ENCODE measurements at places on chromosomes 1 and 21.

DNA sequence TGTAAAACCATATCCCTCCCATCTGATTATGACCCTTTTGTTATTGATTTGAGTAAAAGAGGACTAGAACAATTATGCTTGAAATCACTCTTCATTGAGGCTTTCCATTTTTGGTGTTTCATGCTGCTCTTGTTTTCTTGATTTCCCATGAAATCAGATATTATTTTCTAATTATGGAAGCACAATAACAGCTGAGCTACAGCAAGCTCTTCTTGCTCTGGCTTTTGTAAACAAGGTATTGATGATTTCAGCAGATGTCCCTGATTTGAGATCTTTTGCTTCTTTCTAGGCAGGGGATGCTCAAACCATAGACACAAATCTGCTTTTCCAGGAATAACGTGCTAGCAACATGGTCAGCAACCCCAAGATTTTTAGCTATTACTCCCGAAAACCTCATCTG, 607.8 kb downstream of the NCAM2 start:
- DNase-seq = no peak

DNA sequence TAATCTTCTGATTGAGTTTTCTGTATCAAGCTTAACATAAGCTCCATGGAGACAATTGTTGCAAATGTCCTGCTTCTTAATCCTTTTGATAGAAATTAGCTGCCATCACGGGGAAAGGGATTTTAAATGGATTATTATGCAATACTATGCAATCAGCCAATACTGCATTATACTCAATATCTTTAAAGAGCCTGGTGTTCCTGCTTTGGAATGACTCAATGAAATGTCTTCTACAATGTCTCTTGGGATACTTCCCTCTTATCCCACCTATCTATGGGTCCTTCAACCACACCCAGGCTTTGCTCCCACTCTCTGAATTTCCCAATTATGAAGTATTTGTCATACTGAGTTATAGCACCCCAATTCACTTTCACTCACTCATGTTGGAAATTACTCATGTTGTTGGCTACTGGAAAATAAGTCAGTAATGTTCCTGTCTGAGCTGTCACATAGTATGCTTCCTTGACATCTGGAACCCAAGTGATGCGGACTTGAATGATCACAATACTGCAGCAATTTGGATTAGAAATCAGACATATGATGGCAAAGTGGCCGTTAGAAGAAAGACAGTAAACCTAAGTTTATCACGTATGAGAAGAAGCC, 85.0 kb downstream of the TPR start:
- no peak for DNase-seq

GRCh38 chr21:26881504-26882228, 36.5 kb upstream of the ADAMTS1 start:
- DNase-seq = no peak

GRCh38 chr1:64234714-64235113, 31.3 kb downstream of the UBE2U start:
- no peak for DNase-seq

DNA sequence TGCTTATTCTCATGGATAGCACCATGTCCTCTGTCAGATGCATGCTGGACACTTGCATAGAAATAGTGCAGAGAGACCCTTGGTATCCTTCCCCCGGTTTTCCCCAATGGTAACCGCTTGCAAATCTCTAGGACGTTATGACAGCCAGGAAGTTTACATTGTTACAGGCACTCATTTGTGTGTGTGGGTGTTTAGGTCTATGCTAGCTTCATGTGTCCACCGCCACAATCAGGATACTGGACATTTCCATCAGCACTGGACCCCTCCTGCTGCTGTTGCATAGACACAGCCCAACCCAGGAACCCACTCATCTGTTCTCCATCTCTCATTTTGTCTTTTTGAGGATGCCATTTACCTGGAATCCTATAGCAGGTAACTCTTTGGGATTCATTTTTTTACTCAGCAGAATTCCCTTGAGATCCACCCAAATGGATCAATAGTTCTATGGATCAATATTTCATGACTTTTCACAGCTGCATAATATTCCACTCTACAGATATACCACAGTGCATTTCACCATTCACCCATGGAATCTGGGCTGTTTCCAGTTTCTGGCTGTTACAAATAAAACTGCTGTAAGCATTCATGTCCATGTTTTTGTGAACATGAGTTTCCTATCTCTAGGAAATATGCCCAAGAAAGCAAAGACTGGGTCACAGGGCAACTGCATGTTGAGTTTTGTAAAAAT, 6.6 kb upstream of the WNT9A start:
- peak; percentile 5 for DNase-seq

DNA sequence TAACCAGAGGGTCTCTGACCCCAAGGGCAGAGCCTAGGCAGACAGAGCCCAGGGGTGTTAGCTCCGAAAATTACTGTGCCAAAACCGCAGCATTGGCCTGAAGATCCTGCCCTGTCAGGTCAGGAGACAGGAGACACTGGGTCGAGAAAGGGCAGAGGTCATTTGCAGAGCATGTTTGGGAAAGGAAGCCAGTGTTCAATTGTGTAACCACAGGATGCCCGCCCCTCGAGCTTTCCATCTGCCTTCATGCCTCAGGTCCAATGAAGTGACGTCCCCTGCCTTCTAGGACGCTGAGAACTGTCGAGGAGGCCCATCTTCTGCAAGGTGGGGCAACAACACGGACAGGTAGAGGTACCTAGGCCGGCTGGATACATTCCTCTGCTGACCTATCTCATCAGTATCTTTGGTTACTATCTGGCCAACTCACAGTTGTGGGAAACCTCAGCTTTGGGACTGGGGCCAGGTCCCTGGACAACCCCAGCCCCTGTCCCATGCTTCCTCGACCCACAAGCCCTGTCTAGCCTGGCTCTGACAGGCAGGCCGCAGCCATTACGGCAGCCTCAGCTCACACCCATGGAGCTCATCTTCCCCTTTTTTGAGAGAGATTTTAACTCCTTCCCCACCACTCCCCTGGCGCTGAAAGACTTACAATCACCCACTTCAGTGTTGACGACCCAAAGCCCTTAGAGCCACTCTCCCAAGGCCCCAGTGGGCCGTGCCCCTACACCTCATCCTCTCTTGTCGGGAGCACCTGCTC, 1.3 kb downstream of the ARL8A start:
- no peak for DNase-seq

DNA sequence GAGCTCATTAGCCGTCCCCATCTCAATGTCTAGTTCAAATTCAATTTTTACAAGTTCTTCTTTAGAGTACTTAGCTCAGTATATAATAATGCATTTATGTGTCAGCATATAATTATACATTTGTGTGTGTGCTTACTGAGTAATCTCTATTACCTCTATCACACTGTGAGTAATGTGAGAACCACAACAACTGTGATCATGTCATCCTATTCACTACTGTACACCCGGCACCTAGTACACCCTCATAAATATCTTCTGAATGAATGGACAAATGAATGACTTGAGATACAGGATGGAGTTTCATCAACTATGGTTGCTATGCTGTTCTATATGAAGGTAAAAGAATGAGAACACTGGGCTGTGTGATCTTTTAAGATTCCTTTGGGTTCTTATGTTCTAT, 124.0 kb downstream of the GPATCH2 start:
- no peak for DNase-seq

DNA sequence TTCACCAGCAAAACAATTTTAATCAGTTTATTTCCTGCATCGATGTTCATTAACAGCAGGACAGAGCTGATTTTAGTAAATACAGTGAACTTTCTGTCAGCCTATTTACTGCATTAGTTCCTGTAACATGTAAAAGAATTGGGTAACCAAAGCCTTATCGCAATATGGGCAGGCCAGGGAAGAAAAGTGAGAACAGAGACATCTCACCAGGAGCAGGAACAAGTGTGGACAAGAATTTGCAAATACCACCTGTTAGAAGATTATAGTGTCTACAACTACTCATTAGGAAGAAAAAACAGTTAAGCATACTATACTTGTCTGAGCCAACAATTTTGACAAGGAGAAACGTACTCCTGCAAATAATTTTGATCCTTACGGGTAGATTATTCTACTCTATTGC, 1293.9 kb downstream of the PLA2G4A start:
- no peak for DNase-seq

GRCh38 chr1:243799908-243800307, 50.1 kb downstream of the AKT3 start:
- no peak for DNase-seq

- no peak for DNase-seq
Measured at GRCh38 chr1:23459338-23459757, 24.6 kb downstream of the ASAP3 start.

All from activated CD8-positive, alpha-beta memory T cell treated with anti-CD3 and anti-CD28 coated beads for 24 hours (primary cell).